Urothelium cell line (cell line): ENCODE measurements at places on chromosomes 4 and X.
A peak's percentile ranks its signal among the peaks of the same experiment; 100 is the strongest.

GRCh38 chrX:19956923-19957322, 33.9 kb downstream of the BCLAF3 start:
- no peak for DNase-seq

DNA sequence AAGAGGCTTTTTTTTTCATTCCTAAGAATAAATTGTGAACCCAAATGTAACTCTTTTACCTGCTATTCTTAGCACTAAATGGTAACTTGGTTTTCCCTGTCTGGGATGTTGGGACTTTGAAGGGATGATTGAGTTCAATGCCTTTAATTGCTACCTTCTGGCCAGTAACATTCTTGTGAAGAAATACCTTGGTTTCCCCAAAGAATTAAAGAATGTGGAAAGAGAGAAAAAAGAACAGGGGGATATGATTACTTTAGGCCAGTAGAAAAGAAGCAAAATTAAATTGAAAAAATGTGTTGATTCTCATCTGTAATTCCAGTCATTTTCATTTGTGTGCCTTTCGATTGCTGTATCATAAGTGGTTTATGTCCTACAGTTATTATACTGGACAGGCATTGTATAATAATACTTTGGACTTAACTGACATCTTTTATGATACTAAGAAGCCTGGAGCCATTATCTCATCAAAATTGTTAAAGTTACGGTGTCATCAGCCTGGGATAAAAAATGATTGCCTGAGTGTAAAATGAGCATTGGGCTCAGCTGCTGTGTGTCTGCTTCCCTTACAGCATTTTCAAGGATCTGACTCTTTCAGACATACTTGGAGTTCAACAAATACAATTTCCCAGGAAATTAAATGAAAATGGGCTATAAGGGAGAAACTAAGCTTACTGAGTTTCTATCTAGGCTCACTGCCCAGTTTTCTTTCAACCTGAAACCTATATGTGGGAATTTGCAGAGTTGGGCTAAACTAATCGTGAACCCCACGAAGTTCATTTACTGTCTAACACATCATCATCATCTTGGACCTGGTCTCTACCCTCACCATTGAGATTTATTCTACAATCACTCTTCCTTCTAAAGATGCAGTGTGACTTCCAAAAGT, 146.3 kb downstream of the SHROOM3 start:
- DNase-seq, result no peak

- DNase-seq, result no peak
Measured at GRCh38 chrX:1576201-1576992, 15.0 kb upstream of the AKAP17A start.

DNA sequence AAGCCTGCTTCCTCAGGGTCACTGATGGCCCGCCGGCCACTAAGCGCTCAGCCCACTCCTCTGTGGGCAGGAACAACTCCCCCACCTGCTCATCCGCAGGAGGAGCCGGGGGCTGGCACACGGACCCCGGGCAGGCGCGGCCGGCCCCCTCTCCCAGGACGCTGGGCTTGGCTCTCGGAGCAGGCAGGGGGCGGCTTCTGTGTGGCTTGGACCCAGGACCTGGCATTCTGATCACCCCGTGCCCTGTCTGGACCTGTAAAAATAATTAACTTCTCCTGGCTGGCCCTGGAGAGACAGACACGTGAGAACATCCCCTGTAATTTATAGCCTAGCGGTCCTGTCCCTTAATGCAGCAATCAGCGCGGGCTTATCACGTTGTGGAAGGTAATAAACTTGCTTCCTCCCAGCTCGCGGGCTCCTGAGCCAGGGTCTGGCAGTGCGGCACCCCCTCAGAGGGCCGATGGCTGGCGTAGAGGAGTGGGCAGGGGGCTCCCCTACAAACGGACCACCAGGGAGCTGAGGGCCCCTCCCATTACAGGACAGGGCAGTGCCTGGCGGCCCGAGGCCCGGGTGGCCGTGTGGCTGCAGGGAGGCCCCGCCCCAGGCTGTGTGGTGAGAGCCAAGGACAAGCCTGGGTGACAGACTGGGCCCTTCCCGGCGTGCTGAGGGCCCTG, 84.5 kb upstream of the NKX1-1 start:
- DNase-seq, result no peak

- DNase-seq, result no peak
Measured at GRCh38 chr4:37670249-37670648, 15.9 kb downstream of the RELL1 start.

DNA sequence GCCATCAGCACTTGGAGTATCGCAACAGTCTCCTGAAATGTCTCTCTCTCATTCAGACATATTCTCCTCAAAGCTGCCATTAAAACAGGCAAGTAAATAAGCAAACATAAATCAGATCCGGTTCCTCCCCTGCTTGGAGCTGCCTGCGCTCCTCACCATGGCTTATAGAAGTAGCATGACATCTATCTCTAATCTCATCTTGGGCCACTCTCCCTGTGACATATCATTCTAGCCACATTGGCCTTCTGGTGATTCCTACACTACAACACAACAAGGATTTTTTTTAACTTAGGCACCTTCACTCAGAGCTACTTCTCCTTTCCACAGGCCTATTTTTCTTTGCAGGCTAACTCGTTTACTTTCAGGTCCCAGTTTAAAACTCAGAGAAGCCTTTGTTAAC, 387.9 kb downstream of the ARHGAP24 start:
- no peak for DNase-seq

GRCh38 chr4:16168710-16169388, 57.4 kb downstream of the TAPT1 start:
- no peak for DNase-seq

GRCh38 chrX:10032147-10032546, 65.0 kb downstream of the CLDN34 start:
- no peak for DNase-seq

GRCh38 chr4:47017494-47017893, 13.9 kb upstream of the GABRB1 start:
- DNase-seq, result no peak

DNA sequence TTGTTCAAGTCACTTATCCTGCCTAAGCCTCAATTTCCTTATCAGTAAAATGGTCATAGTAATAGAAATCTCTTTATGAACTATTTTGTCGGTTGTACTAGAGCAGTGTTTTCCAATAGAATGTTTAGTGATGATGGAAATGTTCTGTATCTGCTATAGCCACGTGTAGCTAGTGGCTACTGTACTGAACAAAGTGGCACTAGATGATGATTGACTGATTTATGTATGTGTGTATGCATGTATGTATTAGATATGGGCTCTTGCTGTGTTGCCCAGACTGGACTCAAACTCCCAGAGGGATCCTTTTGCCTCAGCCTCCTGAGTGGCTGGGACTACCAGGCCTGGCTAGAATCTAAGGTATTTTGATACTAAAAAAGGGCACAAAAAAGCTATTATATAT, 24.7 kb upstream of the SLC9B1 start:
- no peak for DNase-seq

GRCh38 chr4:100087743-100088142, 102.5 kb downstream of the DDIT4L start:
- DNase-seq, result no peak

GRCh38 chrX:71239781-71240180, 14.2 kb downstream of the ZMYM3 start:
- no peak for DNase-seq

- DNase-seq, result no peak
Measured at GRCh38 chr4:122099896-122100295, 52.2 kb upstream of the BLTP1 start.

DNA sequence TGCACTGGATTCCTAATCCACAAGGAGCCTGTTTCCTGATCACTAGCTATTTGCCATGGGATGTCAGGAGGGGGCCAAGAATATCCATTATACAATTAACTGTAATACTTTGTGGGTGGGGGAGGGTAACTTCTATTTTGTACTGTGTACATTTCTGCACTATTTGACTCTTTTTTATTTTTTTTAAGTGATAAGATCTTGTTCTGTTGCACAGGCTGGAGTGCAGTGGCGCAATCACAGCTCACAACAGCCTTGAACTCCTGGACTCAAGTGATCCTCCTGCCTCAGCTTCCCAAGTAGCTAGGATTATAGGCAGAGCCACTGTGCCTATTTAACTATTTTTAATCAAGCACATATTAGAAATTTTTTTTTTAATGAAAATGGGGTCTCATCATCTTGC, 134.1 kb downstream of the ELOVL6 start:
- DNase-seq, result no peak

GRCh38 chr4:143351774-143352451, 15.2 kb downstream of the GAB1 start:
- peak; percentile 13 for DNase-seq

DNA sequence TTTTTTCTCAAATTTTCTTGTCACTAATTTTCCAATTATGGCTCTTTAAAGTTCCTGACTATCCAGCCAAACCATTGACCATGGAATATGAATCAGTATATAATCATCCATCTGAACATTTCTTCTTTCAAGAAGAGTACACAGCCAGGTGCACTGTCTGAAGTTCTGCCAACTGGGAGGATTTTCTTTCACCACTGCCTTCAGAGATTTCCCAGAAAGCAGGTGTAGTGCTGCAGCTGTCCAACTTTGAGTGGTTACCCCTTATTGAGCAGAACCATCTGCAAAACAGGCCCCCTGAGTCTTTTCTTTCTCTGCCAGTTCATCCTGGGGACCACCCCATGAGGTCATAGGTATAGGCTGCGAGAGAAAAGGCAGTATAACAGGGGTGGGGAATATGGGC, 1213.2 kb downstream of the RAPGEF2 start:
- DNase-seq, result no peak

- DNase-seq, result no peak
Measured at GRCh38 chr4:175953960-175954521, 111.6 kb upstream of the WDR17 start.

- no peak for DNase-seq
Measured at GRCh38 chr4:115259642-115260041, 146.2 kb upstream of the NDST4 start.

- DNase-seq, result no peak
Measured at GRCh38 chr4:98503676-98504075, 154.7 kb downstream of the TSPAN5 start.

- no peak for DNase-seq
Measured at GRCh38 chr4:4418676-4419390, 31.9 kb downstream of the NSG1 start.

DNA sequence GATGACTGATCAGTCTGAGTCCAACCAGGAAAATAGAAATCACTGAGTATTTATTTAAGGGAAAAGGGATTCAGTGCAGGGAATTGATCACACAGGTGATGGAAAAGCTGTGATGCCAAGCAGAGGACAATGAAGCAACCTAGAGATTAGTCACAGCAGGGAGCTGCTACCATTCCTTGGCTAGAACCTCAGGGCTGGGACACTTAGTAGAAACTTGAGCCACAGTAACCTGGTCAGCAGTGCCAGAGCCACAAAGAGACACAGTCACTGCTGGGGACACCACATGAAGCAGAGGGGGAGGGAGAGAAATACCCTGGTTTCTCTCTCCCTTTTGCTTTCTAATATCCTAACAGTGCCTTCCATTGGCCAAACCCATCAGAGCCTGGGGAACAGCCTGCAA, 38.7 kb downstream of the RTL9 start:
- no peak for DNase-seq

GRCh38 chr4:112214390-112215264, 17.0 kb upstream of the AP1AR start:
- peak; percentile 40 for DNase-seq

DNA sequence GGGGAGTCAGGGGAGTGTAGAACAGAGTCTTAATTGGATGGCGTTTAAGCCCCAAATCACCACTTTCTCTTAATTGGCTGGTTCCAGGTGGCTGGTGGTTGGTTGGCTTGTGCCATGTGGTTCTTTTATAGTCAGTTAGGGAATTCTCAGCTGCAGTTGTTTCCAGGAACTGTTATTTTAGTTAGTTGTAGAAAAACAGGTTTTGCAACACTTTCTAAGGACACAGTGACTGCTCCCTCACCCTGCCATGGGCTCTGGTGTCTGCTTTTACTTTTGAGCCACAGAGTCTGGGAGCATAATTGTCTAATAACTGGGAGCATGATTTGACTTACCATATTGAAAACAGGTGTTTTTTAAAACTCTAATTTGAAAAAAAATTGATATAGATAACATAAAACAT, 75.8 kb upstream of the PCDH18 start:
- DNase-seq, result no peak

- no peak for DNase-seq
Measured at GRCh38 chr4:188433741-188434315, 294.6 kb downstream of the TRIML1 start.

DNA sequence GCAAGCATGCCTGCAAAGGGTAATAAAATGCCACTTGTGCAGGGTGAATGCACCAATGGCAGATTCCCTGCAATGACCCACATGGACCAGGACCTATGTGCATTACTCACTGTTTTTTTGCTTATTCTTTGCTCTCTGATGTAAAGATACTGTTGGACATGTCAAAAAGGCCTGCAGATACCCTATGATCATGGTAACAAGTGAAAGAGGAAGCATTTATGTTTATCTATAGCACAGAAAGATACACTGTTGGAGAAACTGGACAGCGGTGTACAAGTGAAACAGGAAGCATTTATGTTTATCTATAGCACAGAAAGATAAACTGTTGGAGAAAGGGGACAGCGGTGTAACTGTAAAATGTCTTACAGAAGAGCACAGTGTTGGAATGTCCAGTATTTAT, 127.5 kb downstream of the PAPSS1 start:
- no peak for DNase-seq

DNA sequence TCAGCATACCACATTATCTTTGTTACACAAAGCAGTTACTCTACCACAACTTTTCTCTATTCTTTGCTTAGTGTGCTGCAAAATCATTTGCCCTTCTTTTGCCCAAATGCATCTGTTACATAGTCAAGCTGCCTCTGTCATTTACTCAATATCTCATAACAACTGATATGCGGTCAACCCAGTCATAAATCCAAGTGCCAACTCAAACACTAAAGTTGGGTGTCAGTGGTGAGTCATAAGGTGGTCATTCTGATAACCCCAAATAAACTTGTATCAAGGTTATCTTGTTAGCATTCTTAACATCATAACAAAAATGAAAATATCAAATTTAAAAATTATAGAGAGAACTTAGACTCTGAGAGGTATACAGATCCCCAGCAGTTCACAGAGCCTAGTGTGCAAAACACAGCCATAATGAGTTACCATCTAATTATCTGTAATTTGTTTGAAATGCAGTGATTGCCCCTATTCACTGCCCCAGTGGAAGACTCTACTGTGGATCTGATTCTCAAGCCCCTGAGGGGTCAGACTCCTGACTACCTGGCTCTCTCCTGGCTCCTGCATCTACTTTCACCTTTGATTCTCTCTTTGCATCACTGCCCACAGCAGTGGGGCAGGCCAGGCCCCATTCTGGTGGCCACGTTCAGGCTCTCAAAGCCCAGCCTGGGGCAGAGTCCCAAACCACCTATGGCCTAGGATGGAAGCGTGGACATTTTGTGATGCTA, 29.2 kb downstream of the TBC1D9 start:
- DNase-seq, result peak; percentile 17

GRCh38 chr4:121900132-121900983, 30.1 kb upstream of the BBS7 start:
- DNase-seq, result peak; percentile 52
